ENCODE measurements at places on chromosomes 1 and 21. TPM values are rescaled to one million over a fixed set of nuclear protein-coding genes. Genes with fewer than 3 reads are reported as not detected.

SLC5A9 gene
- total RNA-seq, result not detected

SLC6A9 gene
- total RNA-seq, result 6.3 TPM

DNA sequence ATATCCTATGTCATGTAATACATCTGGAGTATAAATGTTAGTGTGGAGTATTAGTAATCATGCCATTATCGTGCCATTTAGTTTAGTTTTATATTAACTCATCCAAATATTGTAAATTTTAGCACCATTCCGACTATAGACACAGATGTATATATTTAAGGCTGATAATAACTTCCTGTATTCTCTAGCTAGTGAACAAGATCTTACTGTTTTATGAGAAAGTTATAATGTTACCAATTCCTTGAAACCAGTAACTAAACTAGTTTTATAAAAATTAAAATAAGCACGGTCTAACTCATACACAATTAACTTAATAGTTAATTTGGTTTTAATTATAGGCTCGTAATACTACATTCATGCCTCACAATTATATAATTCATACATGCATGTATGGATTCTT, 808.6 kb downstream of the USP25 start:
- no peaks in the 10 kb centered on the region for H3K4me1 ChIP-seq
- H3K36me3 ChIP-seq, result no peaks in the 10 kb centered on the region
- no peak overlapping the region for H3K4me3 ChIP-seq
- H3K27me3 ChIP-seq, result no peaks in the 10 kb centered on the region
- DNase-seq, result no peak

DNA sequence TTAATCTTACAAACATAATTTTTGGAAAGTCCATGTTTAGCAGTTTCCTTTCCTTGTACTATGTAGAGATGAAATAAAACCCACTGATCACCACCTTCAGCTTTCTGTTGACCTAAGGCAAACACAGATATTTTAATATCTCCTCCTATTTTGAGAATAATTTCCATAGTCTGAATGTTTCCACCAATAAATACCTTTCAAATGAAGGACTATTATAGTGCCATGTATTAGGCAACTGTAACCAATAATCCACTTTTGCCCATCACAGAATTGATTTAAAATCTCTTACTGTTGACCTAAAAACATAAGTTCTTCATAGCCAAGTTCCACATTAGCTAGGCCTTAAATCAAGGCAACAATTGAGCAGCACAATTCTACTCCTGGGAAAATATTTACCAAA, 1.8 kb downstream of the CDC42BPA start:
- H3K4me1 ChIP-seq, result peaks cover 9% of the 10 kb centered on the region
- H3K36me3 ChIP-seq, result peaks cover 2% of the 10 kb centered on the region
- peaks cover 62% of the 10 kb centered on the region for H3K27me3 ChIP-seq
- no peak for DNase-seq
- no peak overlapping the region for H3K27ac ChIP-seq

- no peak overlapping the region for H3K27ac ChIP-seq
- H3K36me3 ChIP-seq, result peaks cover 39% of the 10 kb centered on the region
Measured at GRCh38 chr21:28821276-28822122, 171.2 kb downstream of the LTN1 start.

GRCh38 chr1:113800487-113800886, 11.8 kb downstream of the RSBN1 start:
- H3K4me1 ChIP-seq, result peaks cover 40% of the 10 kb centered on the region
- peaks cover 48% of the 10 kb centered on the region for H3K36me3 ChIP-seq
- no peaks in the 10 kb centered on the region for H3K27me3 ChIP-seq
- DNase-seq, result no peak

- no peak overlapping the region for H3K27ac ChIP-seq
- H3K4me3 ChIP-seq, result no peak overlapping the region
- DNase-seq, result no peak
- no peaks in the 10 kb centered on the region for H3K36me3 ChIP-seq
Measured at GRCh38 chr1:162458236-162458635, 39.4 kb upstream of the UHMK1 start.

Data from activated CD4-positive, alpha-beta T cell treated with anti-CD3 and anti-CD28 coated beads, Interleukin-2, amount 10 ng/mL, durations not matched to agents 24 days and 14 days (primary cell).